HFFc6 (cell line): ENCODE measurements at places on chromosomes 2 and 18.
A peak's percentile ranks its signal among the peaks of the same experiment; 100 is the strongest.

DNA sequence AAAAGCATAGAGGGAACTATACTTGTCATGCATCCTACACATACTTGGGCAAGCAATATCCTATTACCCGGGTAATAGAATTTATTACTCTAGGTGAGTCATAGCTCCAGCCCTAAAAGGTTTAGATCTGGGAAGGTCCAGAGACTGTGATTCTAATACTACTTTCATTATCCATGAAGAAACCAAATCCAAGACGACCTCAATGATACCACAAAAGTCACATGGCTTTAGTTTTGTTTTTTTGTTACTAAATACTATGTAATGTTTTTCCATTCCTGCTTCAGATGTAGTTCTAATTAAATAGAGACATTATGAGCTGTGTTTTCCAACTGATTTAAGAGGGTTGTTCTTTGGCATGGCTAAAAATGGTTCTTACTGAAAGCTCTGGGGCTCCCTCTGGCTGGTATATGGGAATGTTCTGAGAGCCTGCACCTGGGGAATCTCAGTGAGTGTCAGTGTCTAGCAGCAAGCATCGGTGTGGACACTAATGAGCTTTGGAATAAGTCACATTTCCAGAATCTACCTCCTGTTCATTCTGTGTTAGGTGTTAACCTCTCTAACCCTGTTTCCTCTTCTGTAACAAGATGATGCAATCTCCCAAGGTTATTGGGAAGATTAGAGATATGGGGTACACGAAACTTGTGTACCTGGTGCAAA, 20.5 kb upstream of the IL1RL2 start:
- peak; percentile 74 for DNase-seq

GRCh38 chr18:10386049-10386448, 68.4 kb upstream of the APCDD1 start:
- DNase-seq = no peak

- DNase-seq = no peak
Measured at GRCh38 chr18:6059551-6059950, 164.2 kb upstream of the TMEM200C start.

DNA sequence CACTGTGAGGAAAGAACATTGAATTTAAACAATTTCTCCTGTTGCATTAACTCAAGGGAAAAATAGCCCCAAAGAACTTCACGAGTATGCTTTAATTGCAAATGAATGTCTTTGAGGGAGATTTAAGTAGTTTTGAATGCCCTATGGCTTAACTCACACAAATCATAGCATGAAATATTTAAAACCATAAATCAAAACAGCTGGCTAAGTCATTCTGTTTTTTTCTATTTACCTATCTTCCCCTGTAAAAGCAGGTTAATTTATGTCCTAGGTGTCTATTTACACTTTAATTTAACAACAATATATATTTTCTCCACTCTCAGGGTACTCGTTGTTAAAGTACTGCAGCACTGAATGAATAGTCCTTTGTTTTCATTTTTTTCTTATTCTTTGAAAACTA, 118.8 kb upstream of the PIEZO2 start:
- no peak for DNase-seq

- DNase-seq = no peak
Measured at GRCh38 chr2:151860613-151861146, 32.5 kb upstream of the ARL5A start.
